ENCODE measurements at places on chromosomes 2 and 18.
A peak's percentile ranks its signal among the peaks of the same experiment; 100 is the strongest.

DNA sequence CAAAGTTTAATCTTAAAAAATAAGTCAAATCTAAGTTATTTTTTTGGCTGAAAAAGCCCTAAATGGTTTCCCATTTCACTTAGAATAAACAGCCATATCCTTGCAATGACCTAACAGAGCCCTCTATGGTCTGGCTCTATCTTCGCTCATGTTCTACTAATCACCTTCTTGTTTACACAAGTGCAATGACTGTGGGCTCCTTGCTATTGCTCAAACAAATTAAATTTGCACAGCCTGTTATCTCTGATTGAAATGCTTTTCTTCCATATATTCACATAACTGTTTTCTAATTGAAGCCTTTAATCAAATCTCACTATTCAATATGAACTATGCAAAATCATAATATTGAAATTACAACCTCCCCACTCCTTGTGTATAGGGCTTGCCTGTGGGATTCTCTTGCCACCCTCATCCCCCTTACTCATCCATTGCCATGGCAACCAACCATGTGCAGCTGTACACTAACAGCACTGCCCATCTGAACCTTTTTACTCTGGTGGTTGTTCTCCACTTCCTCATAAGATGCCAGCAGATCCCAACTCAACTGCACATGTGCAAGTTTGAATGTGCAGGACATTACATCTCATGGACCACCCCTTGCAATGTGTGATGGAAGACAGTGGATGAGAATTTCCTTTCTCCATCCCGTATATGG lies 1083.2 kb downstream of the SOCS6 start:
- no peak for DNase-seq

DNA sequence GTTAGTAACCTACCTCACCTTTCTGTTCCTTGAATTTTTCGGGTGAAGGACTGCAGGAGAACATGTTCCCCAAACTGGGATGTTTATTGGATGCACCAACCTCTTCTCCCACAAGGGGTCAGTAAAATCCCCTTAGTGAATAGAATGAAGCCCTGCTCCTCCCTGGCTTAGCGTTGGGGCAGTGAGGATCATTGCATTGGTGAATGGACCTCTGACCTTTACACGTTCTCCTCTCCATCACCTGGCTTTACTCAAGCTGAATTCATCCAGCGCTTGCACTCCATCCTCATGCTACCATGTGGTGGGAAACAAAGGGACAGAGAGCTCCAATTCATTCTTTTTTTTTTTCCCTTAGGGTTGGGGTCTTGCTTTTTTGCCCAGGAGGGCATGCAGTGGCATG lies 157.2 kb downstream of the MIB1 start:
- peak; percentile 47 for DNase-seq

- DNase-seq = no peak
Measured at GRCh38 chr18:23036660-23037201, 98.6 kb upstream of the CABLES1 start.

DNA sequence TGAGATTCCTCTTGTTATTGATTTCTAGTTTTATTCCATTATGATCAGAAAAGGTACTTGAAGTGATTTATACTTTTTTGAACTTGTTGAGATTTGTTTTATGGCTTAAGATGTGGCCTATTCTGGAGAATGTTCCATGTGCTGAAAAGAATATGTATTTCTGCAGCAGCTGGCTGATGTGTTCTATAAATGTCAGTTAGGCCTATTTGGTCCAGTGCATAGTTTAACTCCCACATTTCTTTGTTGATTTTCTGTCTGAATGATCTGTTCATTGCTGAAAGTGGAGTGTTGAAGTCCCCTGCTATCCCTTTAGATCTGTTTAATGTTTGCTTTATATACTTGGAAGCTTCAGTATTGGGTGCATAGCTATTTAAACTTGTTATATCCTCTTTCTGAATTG lies 7.1 kb upstream of the OR6B2 start:
- DNase-seq = no peak

DNA sequence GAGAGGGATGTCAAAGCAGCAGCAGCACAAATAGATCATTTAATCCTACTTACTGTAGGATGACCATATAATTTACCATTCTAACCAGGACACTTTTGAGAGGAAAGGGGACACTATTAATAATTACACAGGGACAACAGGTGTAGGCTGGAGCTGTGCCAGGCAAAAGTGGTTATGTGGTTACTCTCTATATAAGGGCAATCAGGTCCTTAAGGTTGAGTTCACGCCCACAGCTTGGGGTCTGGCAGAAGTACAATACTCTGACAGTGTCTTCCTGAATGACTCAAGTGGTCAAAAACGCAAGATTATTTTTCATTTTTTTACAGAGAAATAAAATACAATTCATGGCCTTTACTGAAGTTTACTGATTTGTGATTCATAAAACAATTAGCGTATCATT lies 2.8 kb downstream of the PREPL start:
- DNase-seq = peak; percentile 73

DNA sequence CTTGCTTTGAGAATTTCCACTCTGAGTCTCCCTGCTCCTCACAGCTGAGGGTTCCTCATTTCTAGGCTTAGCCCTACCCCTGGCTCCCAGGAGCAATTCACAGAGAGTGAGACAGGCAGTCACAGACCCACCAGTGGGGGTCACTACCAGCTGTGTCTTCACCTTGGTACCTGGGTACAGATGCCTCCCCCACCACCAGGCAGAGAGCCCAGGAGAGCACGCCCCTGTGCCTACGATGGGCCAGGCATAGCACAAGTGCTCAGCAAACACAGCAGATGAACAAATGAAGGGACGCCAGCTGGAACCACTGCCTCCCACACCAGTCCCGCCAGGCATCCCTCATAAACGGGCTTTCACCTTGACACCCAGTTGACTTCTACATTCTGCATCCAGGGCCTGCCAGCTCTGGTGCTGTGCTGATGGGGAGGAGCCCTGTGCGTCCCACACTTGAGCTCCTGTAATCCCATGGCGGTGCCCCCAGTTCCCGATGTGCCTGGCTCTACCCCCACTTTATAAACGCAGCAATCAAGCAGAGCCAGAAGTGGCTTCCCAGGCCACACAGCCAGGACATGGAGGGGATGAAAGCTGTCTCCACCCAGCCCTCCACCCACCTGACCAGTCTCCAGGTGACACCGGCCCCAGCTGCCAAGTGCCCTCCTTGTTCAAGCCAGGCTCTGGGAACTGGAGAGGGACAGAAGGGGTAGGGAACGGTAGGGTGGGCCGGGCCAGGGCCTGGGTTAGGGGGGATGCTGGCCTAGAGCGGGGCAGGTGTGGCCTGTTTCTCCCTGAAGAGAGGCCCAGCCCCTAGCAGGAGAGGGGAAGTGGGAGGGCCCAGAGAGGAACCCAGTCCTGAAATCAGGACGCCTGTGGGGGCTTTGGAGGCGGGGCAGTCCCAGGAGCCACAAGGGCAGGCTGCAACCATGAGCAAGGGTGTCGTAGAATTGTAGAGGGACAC lies 42.5 kb downstream of the SCTR start:
- DNase-seq = no peak

GRCh38 chr2:53512071-53512826 lies 255.4 kb upstream of the CHAC2 start:
- DNase-seq = no peak

- DNase-seq = no peak
Measured at GRCh38 chr18:62522178-62522503, 684 bp upstream of the ZCCHC2 start.

DNA sequence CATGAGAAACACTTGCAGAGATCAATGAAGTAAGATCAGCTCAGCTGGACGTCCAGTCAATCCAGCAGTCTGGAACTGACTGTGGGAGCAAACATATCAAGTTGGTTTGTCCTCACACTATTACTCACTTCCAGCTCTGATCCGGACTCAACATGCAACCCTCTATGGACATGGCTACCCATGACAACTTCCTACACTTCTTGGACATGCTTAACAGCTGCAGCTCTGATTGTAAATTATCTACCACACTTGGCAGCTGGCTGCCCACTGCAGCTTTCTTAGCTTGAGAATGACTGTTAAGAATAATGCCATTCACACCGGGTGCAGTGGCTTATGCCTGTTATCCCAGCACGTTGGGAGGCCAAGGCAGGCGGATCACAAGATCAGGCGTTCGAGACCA lies 429.8 kb downstream of the EPHA4 start:
- DNase-seq = no peak

- DNase-seq = no peak
Measured at GRCh38 chr2:70420143-70420542, 118.3 kb upstream of the FAM136A start.

DNA sequence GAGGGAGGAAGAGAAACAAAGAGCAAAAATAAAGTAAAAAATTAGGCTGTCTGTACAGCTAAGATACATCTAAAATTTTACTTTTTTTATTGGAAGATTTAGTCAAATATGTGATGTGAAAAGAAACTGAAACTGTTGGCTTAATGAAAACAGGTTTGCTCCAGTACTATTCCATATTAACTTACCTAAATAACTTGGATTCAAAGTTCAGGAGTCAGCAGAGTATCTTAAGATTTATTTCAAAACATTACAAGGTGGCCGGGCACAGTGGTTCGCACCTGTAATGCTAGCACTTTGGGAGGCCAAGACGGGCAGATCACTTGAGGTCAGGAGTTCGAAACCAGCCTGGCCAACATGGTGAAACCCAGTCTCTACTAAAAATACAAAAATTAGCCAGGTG lies 197.9 kb downstream of the PDE11A start:
- no peak for DNase-seq

- no peak for DNase-seq
Measured at GRCh38 chr2:238241970-238242369, 2.1 kb upstream of the HES6 start.

DNA sequence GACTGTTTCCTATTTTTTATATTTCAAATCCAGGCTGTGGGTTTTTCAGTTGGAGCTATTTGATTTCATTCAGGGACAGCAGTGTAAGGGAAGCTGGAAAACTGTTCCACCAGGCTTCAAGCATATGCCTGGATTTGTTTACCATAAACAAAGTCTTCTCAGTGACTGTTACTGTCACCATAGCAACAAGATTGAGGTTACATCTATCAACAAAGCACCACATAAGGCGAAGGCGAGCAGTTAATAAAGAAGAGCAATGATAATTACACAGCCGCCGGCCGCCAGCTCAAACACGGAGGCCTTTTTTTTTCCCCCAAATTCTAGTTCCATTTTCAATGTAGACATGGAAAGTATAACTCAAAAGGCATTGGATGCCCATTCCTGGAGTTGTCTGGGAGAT lies 553.7 kb upstream of the SYT4 start:
- DNase-seq = no peak

DNA sequence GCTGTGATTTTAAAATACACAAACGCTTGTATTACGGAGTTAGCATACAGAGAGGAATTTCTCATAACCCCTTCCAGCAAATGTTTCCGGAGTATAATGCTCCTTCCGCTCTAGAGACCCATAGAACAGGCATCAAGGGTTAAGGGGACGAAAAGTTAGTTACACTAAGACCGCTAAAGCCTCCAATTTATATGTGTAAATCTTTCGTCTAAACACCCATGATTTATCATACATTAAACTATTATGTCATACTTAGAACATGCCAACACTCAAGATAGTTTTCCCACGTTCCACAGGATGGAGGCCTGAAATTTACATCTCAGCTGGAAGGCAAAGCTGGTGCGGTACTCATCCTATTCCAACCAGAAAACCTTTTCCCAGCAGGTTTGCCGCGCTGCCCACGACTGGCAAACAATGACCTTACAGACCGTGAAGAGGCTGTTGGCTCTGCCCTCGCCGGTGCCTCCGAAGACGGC lies 650 bp downstream of the ORMDL1 start:
- DNase-seq = no peak

DNA sequence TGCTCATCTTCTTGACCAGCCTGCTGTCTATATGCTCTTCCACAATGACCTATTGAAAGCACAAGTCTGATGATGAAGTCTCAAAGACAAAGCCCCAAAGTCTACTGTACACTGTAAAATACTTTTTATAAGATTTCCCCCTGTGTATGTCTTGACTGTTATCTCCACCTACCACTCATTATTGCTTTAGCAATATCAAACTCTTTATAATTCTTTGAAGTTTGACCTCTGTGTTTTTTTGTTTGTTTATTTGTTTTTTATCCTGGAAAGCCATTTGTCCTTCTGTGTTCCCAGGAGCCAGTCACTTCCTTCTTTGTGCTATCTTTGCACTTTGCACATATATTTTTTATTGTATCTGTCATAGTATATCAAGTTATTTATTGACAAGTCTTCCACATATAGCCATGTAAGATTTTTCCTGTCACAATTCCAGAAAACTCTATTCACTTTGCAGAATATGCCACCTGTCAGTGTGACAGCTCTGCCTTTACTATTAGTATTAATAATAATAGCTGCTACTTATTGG lies 66.3 kb downstream of the RND3 start:
- DNase-seq = no peak

DNA sequence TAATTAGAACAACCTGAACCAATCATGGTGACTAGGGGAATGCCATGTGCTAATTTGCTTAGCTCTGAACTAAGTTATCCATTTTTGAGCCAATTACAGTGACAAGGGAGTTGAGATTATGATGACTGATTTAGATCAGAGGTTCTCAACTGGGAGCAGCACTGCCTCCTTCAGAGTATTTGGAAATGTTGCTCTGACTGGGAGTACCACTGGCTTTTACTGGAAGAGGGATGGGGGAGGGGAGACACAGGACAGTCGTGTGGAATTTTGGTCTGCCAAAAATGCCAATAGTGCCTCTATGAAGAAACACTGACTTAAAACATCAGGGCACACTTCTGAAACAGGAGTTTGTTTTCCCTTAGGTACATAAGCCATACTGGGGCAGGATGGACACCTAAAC lies 48.1 kb upstream of the VPS54 start:
- DNase-seq = no peak

GRCh38 chr2:16619576-16620245 lies 45.9 kb downstream of the CYRIA start:
- DNase-seq = no peak

- DNase-seq = no peak
Measured at GRCh38 chr2:217599906-217600305, 402.9 kb downstream of the TNS1 start.

- DNase-seq = no peak
Measured at GRCh38 chr18:13804305-13804704, 19.6 kb upstream of the MC5R start.

DNA sequence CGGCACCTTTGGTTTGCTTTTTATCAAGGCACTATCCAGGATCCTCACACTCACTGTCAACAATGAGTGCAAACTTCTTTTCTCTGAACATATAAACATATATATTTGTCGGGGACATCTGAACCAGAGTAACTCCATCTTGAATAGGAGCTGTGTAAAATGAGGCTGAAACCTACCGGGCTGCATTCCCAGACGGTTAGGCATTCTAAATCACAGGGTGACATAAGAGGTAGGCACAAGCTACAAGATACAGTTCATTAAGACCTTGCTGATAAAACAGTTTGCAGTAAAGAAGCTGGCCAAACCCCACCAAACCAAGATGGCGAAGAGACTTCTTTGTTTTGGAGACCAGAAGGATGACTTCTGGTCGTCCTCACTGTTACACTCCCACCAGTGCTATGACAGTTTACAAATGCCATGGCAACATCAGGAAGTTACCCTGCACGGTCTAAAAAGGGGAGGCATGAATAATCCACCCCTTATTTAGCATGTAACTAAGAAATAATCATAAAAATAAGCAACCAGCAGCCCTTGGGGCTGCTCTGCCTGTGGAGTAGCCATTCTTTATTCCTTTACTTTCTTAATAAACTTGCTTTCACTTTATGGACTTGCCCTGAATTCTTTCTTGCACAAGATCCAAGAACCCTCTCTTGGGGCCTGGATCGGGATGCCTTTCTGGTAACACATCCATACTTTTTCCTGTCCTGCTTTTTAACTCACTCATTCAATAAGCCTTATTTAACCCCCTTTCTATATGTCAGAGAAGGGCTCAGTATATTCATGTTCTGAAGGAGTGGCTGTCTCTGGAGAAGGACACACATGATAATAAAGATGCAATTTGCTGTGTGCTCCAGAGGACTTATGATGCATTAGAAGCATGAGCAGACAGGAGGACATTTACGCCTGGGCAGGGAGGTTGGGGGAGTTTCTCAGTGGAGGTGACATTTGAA lies 65.4 kb downstream of the TACR1 start:
- no peak for DNase-seq

Measured in brain microvascular endothelial cell (primary cell).